GF-D8 (cell line): ENCODE measurements at places on chromosomes 16 and 17.

- DNase-seq: no peak
Observed at GRCh38 chr16:80034948-80035663, 434.6 kb upstream of the MAF start.

DNA sequence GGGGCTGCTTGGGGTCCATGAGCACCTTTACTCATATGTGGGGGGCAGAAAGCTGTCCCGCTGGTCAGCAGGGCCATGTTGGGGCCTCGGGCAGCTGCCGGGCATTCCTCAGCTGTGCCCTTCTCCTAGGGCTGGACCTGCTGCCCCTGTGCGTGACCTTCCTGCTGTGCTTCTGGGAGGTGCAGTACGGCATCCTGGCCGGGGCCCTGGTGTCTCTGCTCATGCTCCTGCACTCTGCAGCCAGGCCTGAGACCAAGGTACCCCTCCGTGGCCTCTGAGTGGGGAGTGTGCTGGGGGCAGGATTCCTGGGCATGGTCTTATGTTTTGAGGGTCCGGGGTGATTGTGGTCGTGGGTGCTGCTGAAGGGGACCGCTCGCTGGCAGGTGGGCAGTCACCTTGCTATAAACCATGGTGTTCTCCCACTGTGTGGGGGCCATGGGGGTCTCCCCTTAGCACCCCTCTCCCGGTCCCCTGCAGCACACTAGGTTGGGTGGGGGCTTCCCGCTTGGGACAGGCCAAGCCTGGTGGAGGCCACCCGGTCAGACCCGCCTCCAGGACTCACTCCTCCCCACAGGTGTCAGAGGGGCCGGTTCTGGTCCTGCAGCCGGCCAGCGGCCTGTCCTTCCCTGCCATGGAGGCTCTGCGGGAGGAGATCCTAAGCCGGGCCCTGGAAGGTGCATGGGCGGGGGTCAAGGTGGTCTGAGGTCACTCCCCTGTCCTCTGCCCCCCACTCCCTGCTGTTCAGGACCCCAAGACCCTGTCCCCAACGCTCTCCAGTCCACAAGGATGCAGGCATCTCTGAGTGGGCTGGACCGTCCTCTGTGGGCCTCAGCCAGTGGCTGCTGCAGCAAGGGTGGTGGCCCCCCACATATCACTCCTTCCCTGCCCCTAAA is 12.4 kb upstream of the RNF213 start:
- no peak for DNase-seq

DNA sequence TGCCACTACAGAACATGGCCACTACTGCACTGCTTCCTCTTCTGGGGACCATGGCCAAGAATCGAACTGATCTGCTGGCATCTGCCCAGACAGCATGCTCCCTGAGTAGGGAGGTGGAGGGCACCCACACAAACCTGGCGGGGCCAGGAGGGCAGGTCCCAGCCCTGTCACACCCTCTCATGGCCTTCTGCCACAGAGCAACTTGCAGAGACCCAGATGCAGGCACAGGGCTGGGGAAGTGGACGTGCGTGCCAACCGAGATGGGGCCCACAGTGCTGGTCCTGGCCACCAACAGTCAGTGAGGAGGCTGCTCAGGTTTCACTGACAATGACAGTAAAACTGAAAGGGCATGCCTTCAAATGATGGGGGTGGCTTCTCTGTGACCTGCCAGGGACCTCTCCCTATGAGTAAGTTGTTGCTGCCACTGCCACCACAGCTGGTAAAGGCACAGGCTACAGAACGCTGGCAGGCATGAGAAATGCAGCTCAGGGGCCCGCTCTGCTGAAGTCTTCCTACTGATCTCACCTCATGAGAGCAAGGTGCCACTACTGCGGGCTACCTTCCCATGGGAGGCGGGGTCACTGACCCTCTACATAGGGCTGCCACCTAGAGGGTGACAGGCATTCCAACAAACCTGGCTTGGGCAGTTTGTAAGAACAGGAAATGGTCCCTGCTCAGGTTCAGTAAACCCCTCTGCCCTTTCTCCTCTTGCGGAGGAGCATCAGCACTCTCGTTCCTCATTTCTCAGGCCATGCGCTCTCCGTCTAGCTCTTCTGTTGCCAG is 15.5 kb downstream of the HIC1 start:
- no peak for DNase-seq

- no peak for DNase-seq
Observed at GRCh38 chr17:53218723-53219122, 604.0 kb upstream of the KIF2B start.

GRCh38 chr16:25256695-25257469 is 763 bp downstream of the ZKSCAN2 start:
- no peak for DNase-seq

DNA sequence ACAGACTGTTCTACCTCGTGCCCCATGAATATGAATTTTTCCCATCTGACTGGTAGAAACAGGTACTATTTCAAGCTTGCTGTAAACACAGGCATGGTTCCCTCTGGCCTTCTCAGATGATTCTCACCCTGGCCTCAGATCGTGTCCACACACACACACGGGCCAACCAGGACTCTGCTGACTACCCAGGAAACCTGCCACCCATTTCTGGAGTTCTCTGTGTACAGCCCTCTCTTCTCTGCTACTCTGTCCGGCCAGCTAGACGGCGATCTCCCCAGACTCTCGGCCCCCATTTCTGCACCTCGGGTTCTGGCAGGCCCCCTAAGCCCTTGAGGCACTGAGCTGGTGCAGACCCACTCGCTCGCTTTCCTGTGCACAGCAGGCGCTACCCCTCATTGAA is 31.2 kb downstream of the RPA1 start:
- no peak for DNase-seq

GRCh38 chr17:50565402-50566350 is 5.2 kb downstream of the CACNA1G start:
- DNase-seq: no peak

DNA sequence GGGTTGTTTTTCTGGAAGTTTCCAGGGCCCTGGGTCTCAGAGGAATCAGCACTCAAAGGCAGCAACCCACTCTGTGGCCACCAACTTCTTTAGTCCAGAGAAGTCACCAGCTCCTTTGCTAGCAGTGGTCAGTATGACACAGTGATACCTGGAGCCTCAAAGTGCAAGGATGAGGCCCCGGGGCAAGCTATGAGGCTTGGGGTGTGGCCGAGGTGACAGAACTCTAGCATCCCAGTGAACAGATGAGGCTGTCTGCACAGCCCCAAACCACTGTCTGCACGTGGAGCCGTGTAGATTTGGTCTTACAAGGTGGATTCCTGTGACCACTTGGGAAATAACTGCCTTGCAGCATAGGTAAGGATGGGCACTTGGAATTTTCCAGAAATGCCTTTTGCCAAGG is 24.9 kb downstream of the TEKT5 start:
- DNase-seq: no peak

- no peak for DNase-seq
Observed at GRCh38 chr16:47139561-47140185, 4.1 kb downstream of the NETO2 start.

DNA sequence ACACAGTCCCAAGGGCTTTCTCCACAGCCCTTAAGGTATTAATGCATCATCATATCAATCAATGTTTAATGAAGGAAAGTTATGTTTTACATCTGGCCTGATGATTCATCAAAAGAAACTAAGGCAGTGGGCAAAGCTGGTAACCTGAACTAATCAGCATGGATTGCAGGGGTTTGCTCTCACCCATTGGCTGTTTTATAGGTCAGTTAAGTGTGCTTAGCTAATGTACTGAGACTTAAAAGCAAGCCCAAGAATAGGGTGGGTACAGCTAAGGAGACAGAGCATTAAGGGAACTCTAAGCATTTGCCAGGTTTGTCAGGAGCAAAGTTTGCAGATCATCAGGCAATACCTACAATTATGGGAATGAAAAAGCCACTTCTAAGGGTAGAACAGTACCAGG is 1247.6 kb downstream of the CDH8 start:
- no peak for DNase-seq
